Adrenal gland (tissue), 19 donors: ENCODE measurements at places on chromosomes 6 and 20. TPM values are rescaled to one million over a fixed set of nuclear protein-coding genes. Genes with fewer than 3 reads are reported as not detected.

DNA sequence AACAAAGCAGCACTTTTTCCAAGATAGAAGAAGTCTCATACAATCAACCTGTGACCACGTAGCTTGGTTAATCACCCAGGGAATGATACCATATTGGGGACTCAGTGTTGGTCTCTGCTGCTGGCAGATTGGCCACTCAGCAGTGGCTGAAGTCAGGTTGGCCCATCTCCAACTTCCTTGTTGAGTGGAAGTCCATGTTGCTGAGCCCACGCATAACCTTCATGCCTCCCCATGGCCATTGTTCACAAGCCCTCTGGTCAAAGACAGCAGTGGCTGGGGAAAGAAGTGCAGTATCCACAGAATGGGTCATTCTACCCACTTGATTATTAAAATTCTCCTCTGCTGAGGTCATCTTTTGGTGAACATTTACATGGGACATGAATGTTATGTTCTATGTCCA lies 38.5 kb downstream of the PKIB start:
- no peak overlapping the region for H3K27ac ChIP-seq
- H3K36me3 ChIP-seq = no peaks in the 10 kb centered on the region
- no peaks in the 10 kb centered on the region for H3K4me1 ChIP-seq
- H3K27me3 ChIP-seq = no peaks in the 10 kb centered on the region
- H3K4me3 ChIP-seq = no peak overlapping the region

DNA sequence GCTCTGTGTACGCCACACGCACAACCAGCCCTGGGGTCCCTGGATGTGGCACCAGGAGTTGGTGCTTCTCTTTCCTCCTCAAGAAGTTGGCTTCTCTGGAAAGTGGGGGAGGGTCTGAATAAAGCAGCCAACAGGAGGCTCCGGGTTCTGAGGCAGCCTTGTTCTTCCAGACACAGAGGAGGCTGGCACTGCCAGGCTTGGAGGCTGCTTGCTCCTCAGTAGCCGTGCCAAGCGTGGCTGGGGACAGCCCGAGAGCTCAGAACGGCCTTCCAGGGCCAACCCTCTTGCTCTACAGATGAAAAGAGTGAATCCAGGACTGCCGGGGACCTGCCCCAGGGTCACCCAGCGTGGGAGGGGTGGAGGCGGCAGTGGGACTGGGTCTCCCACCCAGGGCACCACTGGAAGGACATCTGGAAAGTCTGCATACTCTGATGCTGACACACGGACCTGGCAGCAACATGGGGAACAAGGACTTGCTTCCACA lies 70.4 kb downstream of the SLC22A23 start:
- H3K27ac ChIP-seq = no peak overlapping the region
- no peaks in the 10 kb centered on the region for H3K27me3 ChIP-seq
- H3K4me1 ChIP-seq = peaks cover 10% of the 10 kb centered on the region
- DNase-seq = no peak
- H3K36me3 ChIP-seq = no peaks in the 10 kb centered on the region
- no peak overlapping the region for H3K4me3 ChIP-seq

GRCh38 chr6:67886840-67887292 lies 748.2 kb upstream of the ADGRB3 start:
- no peak for DNase-seq
- no peak overlapping the region for H3K4me3 ChIP-seq
- no peak overlapping the region for H3K27ac ChIP-seq

GRCh38 chr6:139580592-139581484 lies 206.4 kb upstream of the CITED2 start:
- H3K4me3 ChIP-seq = no peak overlapping the region
- no peaks in the 10 kb centered on the region for H3K4me1 ChIP-seq
- H3K27me3 ChIP-seq = no peaks in the 10 kb centered on the region
- H3K36me3 ChIP-seq = no peaks in the 10 kb centered on the region

- H3K27me3 ChIP-seq = no peaks in the 10 kb centered on the region
- H3K4me1 ChIP-seq = peaks cover 8% of the 10 kb centered on the region
- H3K36me3 ChIP-seq = no peaks in the 10 kb centered on the region
- peak within 1 kb of the TSS; percentile 55 for H3K4me3 ChIP-seq
Observed at GRCh38 chr6:116370760-116371119, at the start of gene DSE. TSS of gene DSE (plus strand) at chr6:116370947. CDS start at chr6:116399251, 28,304 bp downstream.

GRCh38 chr20:32819992-32820697 lies 391 bp downstream of the MAPRE1 start:
- peaks cover 35% of the 10 kb centered on the region for H3K4me1 ChIP-seq
- H3K27ac ChIP-seq = peak overlapping the region; percentile 77
- no peaks in the 10 kb centered on the region for H3K36me3 ChIP-seq
- H3K27me3 ChIP-seq = no peaks in the 10 kb centered on the region

- H3K4me1 ChIP-seq = no peaks in the 10 kb centered on the region
- DNase-seq = no peak
- no peak overlapping the region for H3K4me3 ChIP-seq
- no peaks in the 10 kb centered on the region for H3K27me3 ChIP-seq
Observed at GRCh38 chr6:41043151-41043550, 884 bp downstream of the TSPO2 start.

- H3K4me3 ChIP-seq = no peak overlapping the region
- no peak overlapping the region for H3K27ac ChIP-seq
- no peak for DNase-seq
- no peaks in the 10 kb centered on the region for H3K27me3 ChIP-seq
Observed at GRCh38 chr6:21188505-21189223, 404.9 kb upstream of the SOX4 start.

- no peak overlapping the region for H3K4me3 ChIP-seq
- H3K36me3 ChIP-seq = no peaks in the 10 kb centered on the region
- no peaks in the 10 kb centered on the region for H3K4me1 ChIP-seq
- DNase-seq = no peak
- H3K27ac ChIP-seq = no peak overlapping the region
Observed at GRCh38 chr6:76697585-76697984, 625.1 kb upstream of the IMPG1 start.

DNA sequence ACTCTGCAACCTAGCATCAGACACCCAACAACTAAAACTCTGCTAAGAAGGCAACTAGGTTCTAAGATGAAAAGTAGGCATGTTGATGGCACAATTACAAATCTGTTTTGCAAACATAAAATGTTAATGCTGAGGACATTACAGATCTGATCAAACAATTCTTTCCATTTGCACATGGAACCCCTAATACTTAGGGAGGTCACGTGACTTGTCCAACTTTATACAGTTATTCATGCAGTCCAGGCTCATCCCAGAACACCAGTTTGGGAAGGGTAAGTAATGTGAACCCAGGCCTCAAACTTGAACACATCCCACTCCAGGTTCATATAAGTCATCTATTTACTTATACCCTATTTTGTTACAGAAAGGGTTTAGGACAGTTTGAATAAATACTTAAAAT lies 247.2 kb downstream of the HACE1 start:
- no peak for DNase-seq
- H3K4me3 ChIP-seq = no peak overlapping the region
- no peaks in the 10 kb centered on the region for H3K27me3 ChIP-seq
- no peaks in the 10 kb centered on the region for H3K36me3 ChIP-seq
- H3K27ac ChIP-seq = no peak overlapping the region

DNA sequence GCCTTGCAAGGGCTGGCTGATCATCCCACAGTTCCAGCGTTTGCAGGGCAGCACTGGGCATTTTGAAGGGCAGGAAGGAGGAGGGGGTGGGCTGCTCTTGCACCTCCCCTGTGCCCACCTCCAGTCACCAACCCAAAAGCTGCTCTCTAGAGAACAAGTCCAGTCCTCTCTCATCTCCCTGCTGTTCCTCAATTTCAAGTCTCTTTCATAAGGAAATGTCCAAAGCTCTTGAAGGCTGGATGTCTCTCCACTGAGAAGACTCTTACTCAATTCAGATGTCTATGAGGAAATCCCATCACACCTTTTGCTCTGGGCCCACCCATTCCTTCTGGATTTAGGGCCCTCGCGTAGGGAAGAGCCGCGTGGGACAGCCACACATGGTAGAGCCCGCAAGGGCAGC lies 31.7 kb downstream of the WRNIP1 start:
- no peaks in the 10 kb centered on the region for H3K27me3 ChIP-seq
- H3K4me3 ChIP-seq = no peak overlapping the region
- H3K27ac ChIP-seq = no peak overlapping the region
- H3K36me3 ChIP-seq = no peaks in the 10 kb centered on the region
- no peaks in the 10 kb centered on the region for H3K4me1 ChIP-seq

DNA sequence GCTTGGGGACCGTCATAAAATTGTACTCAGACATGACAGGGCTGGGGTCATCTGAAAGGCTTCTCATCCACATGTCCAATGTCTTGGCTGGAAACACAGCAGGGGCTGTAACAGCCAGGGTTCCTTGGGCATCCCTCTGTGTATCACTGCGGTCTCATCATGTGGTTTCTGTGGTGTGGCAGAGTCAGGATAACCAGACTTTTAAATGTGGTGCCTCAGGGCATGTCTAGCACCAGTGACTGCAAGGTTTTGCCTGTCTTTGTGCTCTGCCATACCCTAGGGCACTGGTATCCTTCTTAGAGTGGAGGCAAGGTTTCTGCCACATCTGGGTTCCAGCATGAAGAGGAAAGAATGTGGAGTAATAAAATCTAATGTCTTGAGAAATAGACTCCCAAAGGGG lies 124.2 kb downstream of the PLEKHG1 start:
- H3K27ac ChIP-seq = no peak overlapping the region
- H3K4me1 ChIP-seq = no peaks in the 10 kb centered on the region
- H3K27me3 ChIP-seq = no peaks in the 10 kb centered on the region
- H3K36me3 ChIP-seq = no peaks in the 10 kb centered on the region
- DNase-seq = no peak
- no peak overlapping the region for H3K4me3 ChIP-seq

DNA sequence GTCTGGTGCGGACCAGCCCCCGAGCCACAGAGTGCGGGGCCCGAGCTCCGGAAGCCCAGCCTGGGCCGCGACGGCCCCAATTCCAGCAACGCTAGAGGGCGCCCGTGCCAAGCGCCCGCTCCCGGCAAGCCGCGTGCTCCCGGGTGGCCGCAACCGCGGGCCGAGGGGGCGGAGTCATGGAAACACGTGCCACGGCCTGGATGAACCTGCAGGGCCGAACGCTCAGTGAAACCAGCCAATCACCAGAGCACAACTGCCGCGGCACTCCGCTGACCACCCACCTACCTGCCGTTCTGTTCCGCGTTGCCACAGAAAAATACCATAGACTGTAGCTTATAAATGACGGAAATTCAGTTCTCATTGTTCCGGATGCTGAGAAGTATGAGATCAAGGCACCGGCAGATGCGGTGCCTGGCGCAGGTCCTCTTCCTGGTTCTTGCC lies 85.7 kb upstream of the FOXC1 start:
- no peaks in the 10 kb centered on the region for H3K4me1 ChIP-seq
- DNase-seq = peak; percentile 43
- no peak overlapping the region for H3K4me3 ChIP-seq
- peaks cover 28% of the 10 kb centered on the region for H3K27me3 ChIP-seq
- H3K36me3 ChIP-seq = no peaks in the 10 kb centered on the region

CDH4 gene
- 0.33 TPM for total RNA-seq

C20orf144 gene
- total RNA-seq = not detected

NUS1 gene
- 15.5 TPM for total RNA-seq

EYS gene
- 0.23 TPM for total RNA-seq

STMND1 gene
- not detected for total RNA-seq

ADGB gene
- total RNA-seq = not detected

BCAS1 gene
- not detected for total RNA-seq

FBXO5 gene
- 1.9 TPM for total RNA-seq

DEFB132 gene
- not detected for total RNA-seq
